ENCODE measurements at places on chromosomes 6 and 20.

DNA sequence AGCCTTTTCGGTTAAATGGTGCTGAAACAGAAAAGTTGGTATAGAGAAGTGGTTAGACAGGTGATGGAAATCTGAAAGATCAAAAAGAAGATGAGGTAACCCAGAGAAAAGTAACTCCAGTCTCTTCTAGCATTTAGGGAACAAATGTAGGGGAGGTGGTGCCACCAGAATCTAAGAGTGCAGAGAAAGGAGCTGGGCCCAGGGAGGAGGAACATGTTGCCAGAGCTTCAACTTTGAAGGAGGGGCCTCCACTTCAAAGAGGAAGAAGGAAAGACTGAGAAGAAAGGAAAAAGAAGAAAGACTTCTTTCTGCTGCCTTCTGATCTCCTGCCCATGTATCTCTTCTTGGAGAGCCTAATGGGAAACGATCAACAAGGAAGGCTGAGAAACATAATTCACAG, 23.5 kb upstream of the ATRN start:
- DNase-seq: no peak

GRCh38 chr6:40444312-40444711, 142.9 kb downstream of the LRFN2 start:
- no peak for DNase-seq

DNA sequence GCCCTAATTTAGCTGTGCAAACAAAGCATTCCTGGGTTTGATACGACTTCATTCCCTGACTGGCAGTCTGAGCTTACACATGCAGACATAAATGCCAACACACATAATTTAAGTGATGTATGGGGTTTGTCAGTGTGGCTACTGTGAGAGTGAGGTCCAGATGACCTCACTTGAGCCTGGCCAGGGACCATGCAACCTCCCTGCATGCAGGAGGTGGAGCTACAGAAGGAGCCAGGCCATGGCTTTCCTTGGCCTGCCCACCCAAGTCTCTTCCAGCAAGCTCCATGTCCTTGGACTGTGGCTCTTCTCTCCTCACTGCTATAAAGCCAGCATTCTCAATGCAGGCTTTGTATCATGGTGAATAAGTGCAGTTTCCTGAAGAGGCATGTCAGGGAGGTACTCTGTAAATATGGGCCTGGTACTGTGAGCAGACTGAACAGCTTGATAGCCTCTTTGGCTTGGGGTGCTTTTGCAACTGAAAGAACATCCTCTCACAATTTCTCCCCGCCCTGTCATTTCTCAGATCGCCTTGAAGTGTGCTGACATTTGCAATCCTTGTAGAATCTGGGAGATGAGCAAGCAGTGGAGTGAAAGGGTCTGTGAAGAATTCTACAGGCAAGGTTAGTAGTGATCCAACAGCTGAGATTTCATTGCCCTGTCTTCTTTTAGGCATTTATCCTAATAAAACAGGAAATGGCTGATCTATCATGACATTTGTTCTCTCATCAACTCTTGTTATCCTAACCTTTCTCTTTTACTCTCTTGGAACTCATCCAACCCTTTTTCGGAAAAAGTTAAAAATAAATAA, 69.2 kb downstream of the MTFR2 start:
- no peak for DNase-seq

DNA sequence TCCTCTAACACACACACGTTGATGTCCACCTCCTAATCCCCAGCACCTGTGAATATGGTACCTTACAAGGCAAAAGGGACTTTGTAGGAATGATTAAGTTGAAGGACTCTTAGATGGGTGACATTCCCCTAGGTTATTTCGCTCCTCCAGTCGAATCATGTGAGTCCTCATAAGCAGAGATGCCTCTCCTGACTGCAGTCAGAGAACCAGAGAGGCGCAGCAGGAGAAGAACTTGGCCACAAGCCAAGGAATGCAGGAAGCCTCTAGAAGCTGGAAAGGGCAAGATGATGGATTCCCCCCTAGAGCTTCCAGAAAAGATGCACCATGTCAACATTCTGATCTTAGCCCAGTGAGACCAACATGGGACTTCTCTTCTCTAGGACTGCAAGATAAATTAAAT, 133.1 kb upstream of the PTPRT start:
- DNase-seq: no peak

DNA sequence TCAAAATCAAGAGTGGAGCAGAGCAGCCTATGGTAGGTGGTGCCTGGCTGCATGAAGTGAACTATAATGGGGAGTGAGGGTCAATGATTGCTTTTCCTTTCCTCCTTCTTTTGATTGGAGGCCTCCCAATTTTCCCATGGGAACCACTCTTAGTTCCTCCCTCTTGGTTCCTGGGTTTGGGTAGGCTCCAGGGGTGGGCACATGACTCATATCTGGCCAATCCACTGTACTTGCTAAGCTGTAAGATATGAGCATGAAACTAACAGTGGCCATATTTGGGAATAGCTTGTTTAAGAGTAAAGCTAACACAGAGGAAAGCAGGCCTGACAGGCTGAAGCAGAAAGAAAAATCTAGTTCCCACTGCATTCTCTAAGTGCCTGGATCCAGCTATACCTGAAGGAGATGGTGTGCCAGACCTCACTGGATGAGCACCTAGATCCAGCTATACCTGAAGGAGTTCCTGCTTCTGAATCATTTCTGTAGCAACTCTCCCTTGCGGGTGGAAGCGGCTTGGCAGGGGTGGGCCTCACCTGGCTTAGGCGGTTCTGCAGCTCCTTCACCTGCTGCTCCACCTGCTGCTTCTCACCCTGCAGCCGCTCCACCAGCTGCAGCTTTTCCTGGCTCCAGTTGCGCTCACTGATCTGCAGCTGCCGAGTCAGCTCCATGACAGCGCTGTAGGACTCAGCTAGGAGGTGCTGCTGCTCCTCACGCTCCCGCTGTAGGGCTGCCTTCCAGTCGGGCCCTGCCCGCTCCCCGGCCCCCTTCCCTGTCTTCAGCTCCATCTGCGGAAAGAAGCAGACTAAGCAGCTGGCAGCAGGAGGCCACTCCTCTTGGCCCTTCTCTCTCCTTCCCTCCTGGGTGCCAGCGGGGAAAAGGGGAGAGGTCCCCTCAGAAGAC, 29.0 kb upstream of the DSN1 start:
- no peak for DNase-seq
